ENCODE measurements at places on chromosomes 3 and 15.

DNA sequence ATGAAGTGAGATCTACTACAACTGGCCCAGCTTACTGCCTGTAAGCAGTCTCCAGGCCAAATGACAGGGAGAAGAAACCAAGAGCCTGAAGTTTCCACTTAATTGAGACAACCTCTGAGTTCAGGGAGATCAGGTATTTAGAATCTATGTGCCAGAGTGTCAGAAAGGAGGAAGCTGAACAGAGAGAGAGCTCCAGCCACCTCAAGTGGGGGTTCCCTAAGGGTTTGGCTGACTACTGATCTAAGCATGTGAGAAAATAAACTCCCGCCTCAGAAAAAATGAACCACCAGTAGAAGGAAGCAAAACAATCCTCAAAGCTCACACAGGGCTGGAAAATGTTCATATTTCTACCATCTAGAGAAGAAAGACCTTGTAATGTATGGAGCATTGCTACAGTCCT is 25.0 kb downstream of the ADAM10 start:
- DNase-seq: no peak

DNA sequence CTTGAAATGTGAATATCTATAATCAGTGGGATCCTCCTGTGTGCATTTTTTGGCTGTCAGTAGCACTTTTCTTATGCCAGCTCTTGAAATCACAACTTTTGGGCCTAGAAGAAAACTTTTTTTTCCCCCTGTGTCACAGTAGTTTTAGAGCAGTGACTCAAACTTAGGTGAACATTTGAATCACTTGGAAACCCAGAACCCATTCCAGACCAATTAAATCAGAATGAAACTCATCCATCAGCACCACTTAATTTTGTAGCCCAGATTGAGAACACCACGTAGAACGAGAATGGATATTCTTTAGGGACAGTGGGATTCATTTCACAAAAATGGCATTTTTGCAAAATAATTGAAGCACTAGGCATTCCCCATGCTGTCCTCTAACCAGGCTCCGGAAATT is 224.8 kb upstream of the NANOGP8 start:
- DNase-seq: no peak

- DNase-seq: no peak
Measured at GRCh38 chr15:28002867-28003266, 96.2 kb downstream of the OCA2 start.

- no peak for DNase-seq
Measured at GRCh38 chr3:128464702-128465101, 2.0 kb downstream of the DNAJB8 start.

- no peak for DNase-seq
Measured at GRCh38 chr15:63246691-63247469, 30.5 kb upstream of the APH1B start.

DNA sequence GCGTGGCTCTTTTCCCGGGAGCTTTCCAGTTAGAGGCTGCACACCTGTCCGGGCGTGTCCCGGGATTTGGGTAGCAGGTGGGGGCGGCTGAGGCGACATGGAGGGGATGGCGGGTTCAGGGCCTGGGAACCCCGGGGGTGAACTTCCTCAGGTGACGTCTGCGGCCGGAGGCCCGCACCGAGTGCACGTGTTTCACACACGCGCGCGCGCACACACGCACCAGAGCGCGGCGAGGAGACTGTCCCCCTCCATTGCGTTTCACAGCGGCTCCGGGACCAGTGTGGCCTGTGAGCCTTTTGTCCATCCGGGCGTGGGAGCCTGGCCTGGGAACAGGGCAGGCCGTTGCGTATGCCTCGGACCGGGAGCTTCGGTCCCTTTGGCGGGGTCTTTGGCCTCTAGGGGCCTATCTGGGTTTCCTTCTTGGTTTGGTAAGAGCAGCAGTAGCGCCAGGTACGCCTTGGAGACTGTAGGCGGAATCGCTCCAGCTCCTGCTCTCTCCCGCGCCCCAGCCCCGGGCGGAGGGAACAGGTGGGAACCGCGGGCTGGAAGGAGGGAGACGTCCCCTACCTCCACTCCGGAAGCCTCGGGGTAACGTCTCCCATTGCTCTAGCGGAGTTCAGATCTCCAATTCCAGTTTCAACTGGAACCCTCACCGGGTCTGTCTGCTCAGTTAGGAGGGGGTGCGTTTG is 220.0 kb downstream of the MEIS2 start:
- no peak for DNase-seq

DNA sequence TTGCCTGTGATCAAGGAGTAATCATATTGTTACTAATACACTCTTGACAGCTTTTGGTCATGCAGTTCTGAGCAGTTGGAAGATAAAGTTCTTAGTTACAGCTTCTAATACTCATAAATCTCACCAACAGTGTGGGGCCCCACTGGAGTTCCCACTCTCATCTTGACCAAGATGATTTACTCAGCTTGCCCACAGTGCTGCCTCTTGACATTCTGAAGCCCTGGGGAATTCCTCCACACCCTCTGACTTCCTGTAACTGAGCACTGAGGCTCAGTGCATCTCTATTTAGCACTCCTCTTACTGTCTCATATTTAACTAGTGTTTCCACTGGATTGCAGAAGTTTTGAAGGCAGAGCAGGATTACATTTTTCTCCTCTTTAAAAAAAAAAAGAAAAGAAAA is 1.9 kb upstream of the ARL6IP5 start:
- peak; percentile 63 for DNase-seq
